ENCODE measurements at places on chromosomes 2 and 18.

DNA sequence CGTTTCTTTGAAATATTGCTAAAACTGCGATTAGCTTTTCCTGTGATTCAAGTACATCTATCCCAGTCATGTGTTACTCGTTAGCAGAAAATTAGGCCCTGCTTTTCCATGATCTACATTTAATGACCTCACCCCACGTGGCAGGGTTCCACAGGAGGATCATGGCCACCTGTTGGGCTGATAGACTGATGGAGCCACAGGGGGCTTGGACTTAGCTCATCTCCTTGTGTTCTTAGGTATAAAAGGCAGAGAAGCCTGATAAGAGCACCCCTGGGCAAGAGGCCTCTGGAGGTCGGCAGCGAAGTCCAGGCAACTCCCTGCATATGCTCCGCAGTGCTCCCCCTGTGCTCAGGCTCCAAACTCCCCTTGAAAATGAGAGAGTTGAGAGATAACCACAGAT, 12.9 kb downstream of the FZD7 start:
- DNase-seq, result no peak
- no peaks in the 10 kb centered on the region for H3K36me3 ChIP-seq
- H3K4me3 ChIP-seq, result no peak overlapping the region
- H3K27me3 ChIP-seq, result peaks cover 32% of the 10 kb centered on the region

- no peak for DNase-seq
- no peaks in the 10 kb centered on the region for H3K27me3 ChIP-seq
- H3K4me3 ChIP-seq, result no peak overlapping the region
- no peaks in the 10 kb centered on the region for H3K4me1 ChIP-seq
- H3K27ac ChIP-seq, result no peak overlapping the region
- H3K36me3 ChIP-seq, result no peaks in the 10 kb centered on the region
Observed at GRCh38 chr18:31419457-31419932, 28.0 kb upstream of the DSG3 start.

- H3K36me3 ChIP-seq, result no peaks in the 10 kb centered on the region
- H3K27ac ChIP-seq, result no peak overlapping the region
- H3K4me1 ChIP-seq, result no peaks in the 10 kb centered on the region
- no peak for DNase-seq
Observed at GRCh38 chr2:186309901-186310300, 176.2 kb upstream of the ZC3H15 start.

GRCh38 chr18:26192233-26192632, 34.0 kb upstream of the TAF4B start:
- H3K27ac ChIP-seq, result no peak overlapping the region
- peaks cover 10% of the 10 kb centered on the region for H3K4me1 ChIP-seq
- no peaks in the 10 kb centered on the region for H3K27me3 ChIP-seq
- DNase-seq, result no peak

- H3K27me3 ChIP-seq, result peaks cover 4% of the 10 kb centered on the region
- peaks cover 63% of the 10 kb centered on the region for H3K36me3 ChIP-seq
- DNase-seq, result peak; percentile 74
Observed at GRCh38 chr2:30235008-30235655, 3.8 kb downstream of the LBH start.

- no peak for DNase-seq
- H3K4me3 ChIP-seq, result no peak overlapping the region
- H3K27me3 ChIP-seq, result no peaks in the 10 kb centered on the region
- no peaks in the 10 kb centered on the region for H3K36me3 ChIP-seq
- no peak overlapping the region for H3K27ac ChIP-seq
Observed at GRCh38 chr2:229160180-229160579, 110.9 kb downstream of the PID1 start.

DNA sequence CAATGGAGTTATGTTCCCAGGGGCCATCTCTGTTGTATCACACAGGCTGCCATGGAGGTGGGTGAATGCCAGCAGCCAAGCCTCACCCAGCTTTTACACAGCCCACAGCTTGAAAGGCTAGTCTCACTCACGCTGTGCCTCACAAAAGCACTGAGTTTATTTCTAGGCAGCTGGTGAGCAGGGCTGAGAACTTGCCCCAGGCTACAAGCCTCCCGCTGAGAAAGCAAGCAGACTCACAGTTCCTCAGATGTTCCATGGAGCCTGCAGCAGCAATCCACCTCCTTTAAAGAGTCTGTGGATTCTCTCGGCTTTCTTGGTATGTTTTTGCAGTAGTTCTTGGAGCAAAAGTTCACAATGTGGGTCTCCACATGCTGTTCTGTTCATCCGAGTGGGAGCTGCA, 40.9 kb upstream of the ALKAL2 start:
- peaks cover 24% of the 10 kb centered on the region for H3K27me3 ChIP-seq
- peaks cover 2% of the 10 kb centered on the region for H3K36me3 ChIP-seq
- no peak for DNase-seq
- no peak overlapping the region for H3K4me3 ChIP-seq
- no peak overlapping the region for H3K27ac ChIP-seq

DNA sequence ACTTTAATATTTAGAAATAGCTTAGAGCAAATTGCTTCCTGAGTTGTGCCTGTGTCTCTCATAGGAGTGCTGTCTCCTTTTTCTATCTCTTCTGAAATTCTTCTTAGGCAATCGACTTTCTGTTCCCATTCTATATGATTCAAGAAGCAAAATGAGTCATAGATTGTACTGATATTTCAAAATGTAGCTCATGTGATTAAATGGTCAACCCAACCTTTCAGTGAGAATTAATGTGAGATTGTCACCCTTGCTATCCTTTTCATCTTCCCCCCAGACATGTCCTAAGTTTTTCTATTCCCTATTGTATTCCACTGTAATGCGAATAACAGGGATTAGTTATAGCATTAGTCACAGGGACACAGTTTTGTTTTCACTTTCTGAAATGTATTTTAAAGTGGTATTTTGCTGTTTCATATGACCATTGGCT, 413.6 kb downstream of the THSD7B start:
- no peak overlapping the region for H3K27ac ChIP-seq
- no peak for DNase-seq
- H3K36me3 ChIP-seq, result no peaks in the 10 kb centered on the region
- H3K4me3 ChIP-seq, result no peak overlapping the region

GRCh38 chr2:108593547-108594098, 59.4 kb downstream of the LIMS1 start:
- no peak for DNase-seq
- H3K27me3 ChIP-seq, result no peaks in the 10 kb centered on the region
- H3K4me3 ChIP-seq, result no peak overlapping the region
- peaks cover 50% of the 10 kb centered on the region for H3K4me1 ChIP-seq

DNA sequence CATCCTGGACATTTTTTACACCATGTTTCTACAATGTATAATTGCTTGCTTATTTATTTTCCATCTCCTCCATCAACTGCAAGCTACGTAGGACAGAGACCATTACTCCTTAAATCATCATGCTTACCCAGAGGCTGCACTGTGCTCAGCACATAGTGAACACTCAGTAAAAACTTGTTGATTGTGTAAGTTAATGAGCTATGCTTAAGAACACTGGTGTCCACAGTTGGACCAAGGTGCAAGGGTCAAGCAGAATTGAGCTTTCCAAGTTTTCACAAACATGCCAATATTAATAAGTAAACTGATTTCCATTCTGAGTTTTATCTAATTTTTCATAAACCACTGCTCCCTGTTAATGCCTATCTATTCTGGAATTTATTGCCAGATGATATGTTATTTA, 464.2 kb upstream of the TCF4 start:
- H3K4me1 ChIP-seq, result no peaks in the 10 kb centered on the region
- H3K36me3 ChIP-seq, result no peaks in the 10 kb centered on the region
- H3K27ac ChIP-seq, result no peak overlapping the region
- no peak for DNase-seq
- no peak overlapping the region for H3K4me3 ChIP-seq

GRCh38 chr2:209095432-209095831, 328.4 kb upstream of the MAP2 start:
- no peaks in the 10 kb centered on the region for H3K36me3 ChIP-seq
- no peaks in the 10 kb centered on the region for H3K27me3 ChIP-seq
- H3K4me3 ChIP-seq, result no peak overlapping the region
- no peaks in the 10 kb centered on the region for H3K4me1 ChIP-seq
- DNase-seq, result no peak

GRCh38 chr2:49845021-49845420, 690.7 kb upstream of the FSHR start:
- no peak overlapping the region for H3K4me3 ChIP-seq
- no peaks in the 10 kb centered on the region for H3K36me3 ChIP-seq
- DNase-seq, result no peak
- H3K27ac ChIP-seq, result no peak overlapping the region
- H3K27me3 ChIP-seq, result no peaks in the 10 kb centered on the region
- H3K4me1 ChIP-seq, result no peaks in the 10 kb centered on the region

DNA sequence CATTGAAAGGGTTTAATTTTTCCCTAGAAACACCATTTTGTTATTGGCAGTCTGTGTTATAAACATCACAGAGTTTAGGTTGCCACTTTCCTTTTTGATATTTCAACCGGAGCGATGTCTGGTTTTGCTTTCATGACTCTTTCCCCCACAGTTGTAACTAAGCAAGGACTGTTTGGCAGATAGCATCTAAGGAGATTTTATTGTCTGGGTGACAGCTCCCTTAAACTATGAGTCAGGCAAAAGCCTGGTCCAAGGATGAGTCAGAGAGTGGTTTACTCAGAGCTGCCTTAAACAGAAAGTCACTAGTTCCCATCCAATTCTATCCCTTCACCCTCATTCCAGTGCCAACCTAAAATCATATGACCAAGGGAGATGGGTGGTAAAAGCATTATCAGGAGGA, 341.6 kb upstream of the VWC2L start:
- H3K36me3 ChIP-seq, result no peaks in the 10 kb centered on the region
- H3K4me3 ChIP-seq, result no peak overlapping the region
- no peak for DNase-seq
- no peaks in the 10 kb centered on the region for H3K4me1 ChIP-seq

- H3K27me3 ChIP-seq, result no peaks in the 10 kb centered on the region
- H3K4me3 ChIP-seq, result no peak overlapping the region
- DNase-seq, result no peak
- peaks cover 17% of the 10 kb centered on the region for H3K36me3 ChIP-seq
Observed at GRCh38 chr2:47490406-47490805, 87.5 kb downstream of the MSH2 start.

Data from activated CD8-positive, alpha-beta T cell treated with anti-CD3 and anti-CD28 coated beads, Interleukin-2, amount 10 ng/mL, durations not matched to agents 7 days and 5 days (primary cell).